Fibroblast of lung (primary cell): ENCODE measurements at places on chromosomes 3 and 15.

DNA sequence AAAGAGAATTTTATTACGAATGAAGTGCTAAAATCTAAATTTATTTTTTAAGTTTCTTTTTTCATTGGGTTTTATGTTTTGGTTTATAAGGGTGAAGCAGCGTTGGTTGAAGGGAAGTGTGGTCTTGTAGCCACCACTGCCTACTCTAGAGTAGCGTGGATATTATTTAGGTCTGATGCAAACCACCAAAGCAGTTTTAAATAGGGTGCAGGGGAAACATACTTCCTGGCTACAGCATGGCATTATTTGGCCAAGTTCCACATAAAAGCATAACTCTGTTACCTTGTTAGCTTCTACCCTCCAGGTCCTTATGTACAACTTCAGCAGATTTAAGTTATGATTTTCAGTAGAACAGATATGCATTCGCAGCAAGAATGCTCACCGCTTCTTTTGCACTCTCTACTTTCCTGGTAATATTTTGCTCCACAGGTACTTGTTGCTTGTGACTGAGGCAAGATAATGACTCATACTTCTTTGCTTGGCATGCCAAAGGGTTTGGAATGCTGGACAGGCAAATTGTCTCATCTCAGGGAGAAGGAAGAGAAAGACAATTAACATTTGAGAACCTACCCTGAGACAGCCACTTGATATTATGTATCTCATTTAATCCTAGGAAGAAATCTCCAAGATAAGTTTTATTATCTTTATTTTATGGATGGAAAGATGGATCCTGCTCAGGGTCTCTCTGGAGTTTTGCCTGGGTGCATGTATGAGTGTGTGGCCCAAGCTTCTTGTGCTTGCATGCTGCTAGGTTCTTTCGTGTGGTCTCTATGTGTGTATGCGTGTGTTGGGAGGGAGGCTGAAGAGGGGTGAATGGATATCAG lies 5.4 kb downstream of the TGFBR2 start:
- no peak overlapping the region for H3K27ac ChIP-seq
- H3K4me3 ChIP-seq: no peak overlapping the region
- H3K4me1 ChIP-seq: peaks cover 12% of the 10 kb centered on the region
- DNase-seq: peak; percentile 83

DNA sequence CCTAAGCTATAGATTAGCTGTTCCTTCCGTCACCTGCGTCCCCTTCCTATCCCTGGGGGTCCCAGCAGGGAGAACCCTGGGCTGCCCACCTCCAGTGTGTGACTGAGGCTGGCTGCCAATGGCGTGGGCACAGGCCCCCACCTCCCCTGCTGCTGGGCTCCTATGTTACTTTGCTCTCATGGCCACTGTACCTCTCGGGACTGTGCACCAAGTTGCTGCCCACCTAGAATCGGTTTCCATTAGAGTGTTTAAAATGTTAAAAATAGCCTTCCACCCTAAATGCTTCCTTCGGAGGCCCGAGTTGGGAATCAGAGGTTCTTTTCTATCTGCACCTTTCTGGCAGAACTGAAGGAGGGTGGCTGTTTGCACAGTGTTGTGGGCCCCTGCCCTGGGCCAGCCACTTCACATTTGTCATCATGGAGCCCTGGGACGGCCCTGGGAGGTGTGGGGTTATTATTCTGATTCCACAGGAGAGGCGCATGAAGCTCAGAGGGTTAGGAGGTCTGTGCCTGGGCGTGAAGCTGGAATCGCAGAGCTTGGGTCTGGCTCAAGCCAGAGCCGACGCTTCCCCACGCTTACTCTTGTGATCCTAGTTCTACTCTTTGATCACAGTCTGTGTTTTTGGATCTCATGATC lies 29.1 kb downstream of the IRAK2 start:
- H3K4me1 ChIP-seq: peaks cover 19% of the 10 kb centered on the region
- H3K36me3 ChIP-seq: no peaks in the 10 kb centered on the region
- no peak overlapping the region for H3K27ac ChIP-seq
- no peaks in the 10 kb centered on the region for H3K27me3 ChIP-seq
- DNase-seq: no peak

DNA sequence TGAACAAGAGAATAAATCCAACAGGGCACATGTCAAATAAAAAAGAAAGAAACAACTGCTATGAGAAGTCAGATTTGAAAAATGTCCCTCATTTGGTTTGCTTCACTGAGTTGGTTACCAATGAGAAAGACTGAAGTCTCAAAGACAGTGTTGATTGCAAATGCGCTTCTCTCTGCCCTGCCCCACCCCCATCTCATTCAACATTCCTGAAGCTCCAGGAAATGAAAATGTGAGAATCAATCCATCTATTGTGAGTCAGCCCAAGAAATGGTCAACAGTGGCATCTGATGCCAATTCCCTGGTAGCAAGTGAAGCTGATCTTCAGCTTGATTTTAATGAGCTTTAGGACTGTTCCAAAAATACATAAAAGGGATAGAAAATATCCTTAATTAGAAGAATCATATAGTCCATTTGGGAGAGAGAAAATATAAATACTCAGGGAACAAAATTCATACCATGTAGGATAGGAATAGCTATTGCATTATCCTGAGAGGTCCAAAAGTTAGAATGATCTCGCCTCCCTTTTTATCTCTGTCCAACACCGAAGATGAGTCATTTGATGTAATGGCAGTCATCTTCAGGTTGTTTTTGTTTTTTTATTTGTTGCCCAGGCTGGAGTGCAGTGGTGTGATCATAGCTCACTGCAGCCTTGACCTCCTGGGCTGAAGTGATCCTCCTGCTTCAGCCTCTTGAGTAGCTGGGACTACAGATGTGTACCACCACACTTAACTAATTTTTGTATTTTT lies 200.3 kb upstream of the UMPS start:
- H3K27ac ChIP-seq: no peak overlapping the region
- peak; percentile 52 for DNase-seq
- no peaks in the 10 kb centered on the region for H3K4me1 ChIP-seq
- H3K36me3 ChIP-seq: no peaks in the 10 kb centered on the region

DNA sequence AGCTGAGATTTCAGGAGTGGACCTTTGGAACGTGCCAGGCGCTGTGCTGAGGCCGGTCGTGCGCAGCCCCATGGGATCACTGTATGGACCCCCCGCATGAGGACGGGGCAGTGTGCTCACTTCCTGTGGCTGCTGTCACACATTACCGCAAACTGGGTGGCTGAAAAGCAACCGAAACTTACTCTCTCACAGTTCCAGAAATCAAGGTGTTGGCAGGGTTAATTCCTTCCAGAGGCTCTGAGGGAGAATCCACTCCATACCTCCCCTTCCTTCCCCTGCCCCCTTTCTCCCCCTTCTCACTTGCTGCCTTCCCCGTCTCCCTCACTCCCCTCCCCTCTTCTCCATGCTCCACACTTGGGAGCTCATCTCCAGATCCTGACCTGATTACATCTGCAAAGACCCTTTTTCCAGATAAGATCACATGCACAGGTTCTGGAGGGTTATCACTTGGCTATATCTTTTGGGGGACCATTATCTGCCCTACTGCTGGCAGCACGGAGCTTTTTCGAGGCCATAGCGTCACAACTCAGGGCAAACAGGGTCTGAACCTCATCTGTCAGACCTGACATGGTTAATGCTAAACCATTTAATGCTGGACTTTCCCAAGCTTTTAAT lies 41.2 kb downstream of the KLF13 start:
- H3K36me3 ChIP-seq: no peaks in the 10 kb centered on the region
- H3K4me3 ChIP-seq: no peak overlapping the region
- H3K27me3 ChIP-seq: no peaks in the 10 kb centered on the region
- DNase-seq: no peak
- peaks cover 4% of the 10 kb centered on the region for H3K4me1 ChIP-seq
- H3K27ac ChIP-seq: no peak overlapping the region

- no peak overlapping the region for H3K4me3 ChIP-seq
- no peak for DNase-seq
- no peaks in the 10 kb centered on the region for H3K36me3 ChIP-seq
- no peak overlapping the region for H3K27ac ChIP-seq
- H3K4me1 ChIP-seq: no peaks in the 10 kb centered on the region
- no peaks in the 10 kb centered on the region for H3K27me3 ChIP-seq
These were observed 55.2 kb downstream of the CNTN3 start for GRCh38 chr3:74559261-74559660.

- no peak overlapping the region for H3K4me3 ChIP-seq
- H3K36me3 ChIP-seq: no peaks in the 10 kb centered on the region
- H3K27me3 ChIP-seq: peaks cover 10% of the 10 kb centered on the region
- H3K27ac ChIP-seq: no peak overlapping the region
- H3K4me1 ChIP-seq: no peaks in the 10 kb centered on the region
- no peak for DNase-seq
These were observed 4.6 kb downstream of the P2RY1 start for GRCh38 chr3:152839511-152839910.

DNA sequence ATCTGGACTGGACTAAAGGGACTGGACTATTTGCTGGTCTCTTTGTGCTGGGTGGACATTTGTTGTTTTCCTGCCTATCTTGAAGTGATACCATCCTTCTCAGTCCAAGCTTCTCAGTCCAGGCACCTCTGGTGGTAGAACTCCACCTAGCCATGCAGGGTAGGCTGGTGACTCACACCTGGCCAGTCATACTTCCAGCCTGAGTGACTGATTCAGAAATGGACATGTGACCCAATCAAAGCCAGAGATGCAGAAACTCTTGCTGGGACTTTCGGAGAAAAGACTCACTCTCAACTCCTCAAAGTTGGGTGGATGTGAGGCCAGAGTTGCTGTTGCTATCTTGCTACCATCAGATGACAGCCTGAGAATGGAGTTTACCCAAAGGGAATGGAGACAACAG lies 5.6 kb upstream of the ASB14 start:
- no peak overlapping the region for H3K27ac ChIP-seq
- no peak overlapping the region for H3K4me3 ChIP-seq
- peak; percentile 56 for DNase-seq
- H3K4me1 ChIP-seq: no peaks in the 10 kb centered on the region
- H3K36me3 ChIP-seq: no peaks in the 10 kb centered on the region

DNA sequence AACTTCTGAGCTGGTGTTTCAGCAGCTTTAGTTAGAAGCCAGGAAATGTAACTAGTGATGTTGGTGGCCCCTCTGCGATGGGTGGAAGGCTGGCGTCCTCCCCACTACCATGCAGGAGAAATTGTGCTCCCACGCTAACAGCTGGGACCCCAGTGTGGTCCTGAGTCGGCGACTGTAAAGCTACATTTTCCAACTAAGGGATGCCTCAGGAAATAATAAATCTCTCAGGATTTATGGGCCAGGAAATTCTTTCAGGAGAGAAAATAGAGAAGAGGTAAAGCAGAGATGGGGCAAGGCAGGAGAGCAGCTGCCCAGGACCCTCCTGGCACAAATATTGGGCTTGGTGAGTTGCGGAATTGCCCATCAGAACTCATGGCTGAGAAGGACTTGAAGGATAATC lies 186.9 kb downstream of the OPA1 start:
- no peak overlapping the region for H3K27ac ChIP-seq
- DNase-seq: no peak
- H3K4me3 ChIP-seq: no peak overlapping the region
- no peaks in the 10 kb centered on the region for H3K36me3 ChIP-seq

- H3K27me3 ChIP-seq: no peaks in the 10 kb centered on the region
- H3K36me3 ChIP-seq: no peaks in the 10 kb centered on the region
- peaks cover 6% of the 10 kb centered on the region for H3K4me1 ChIP-seq
- H3K27ac ChIP-seq: no peak overlapping the region
- H3K4me3 ChIP-seq: no peak overlapping the region
These were observed 84.6 kb upstream of the DPH6 start for GRCh38 chr15:35630532-35630931.

GRCh38 chr3:58008141-58009025 lies at the start of gene FLNB:
TSS of gene FLNB (plus strand) at chr3:58008422. CDS start at chr3:58008565, 143 bp downstream.
- H3K36me3 ChIP-seq: no peaks in the 10 kb centered on the region
- DNase-seq: peak; percentile 56
- peak within 1 kb of the TSS; percentile 99 for H3K4me3 ChIP-seq

GRCh38 chr3:15647611-15648167 lies 46.1 kb downstream of the BTD start:
- peak; percentile 99 for DNase-seq
- no peaks in the 10 kb centered on the region for H3K27me3 ChIP-seq
- H3K36me3 ChIP-seq: no peaks in the 10 kb centered on the region
- H3K4me1 ChIP-seq: peaks cover 28% of the 10 kb centered on the region

GRCh38 chr3:154625756-154626155 lies 195.8 kb upstream of the GPR149 start:
- DNase-seq: no peak
- no peak overlapping the region for H3K27ac ChIP-seq
- no peaks in the 10 kb centered on the region for H3K4me1 ChIP-seq
- H3K4me3 ChIP-seq: no peak overlapping the region
- H3K36me3 ChIP-seq: no peaks in the 10 kb centered on the region

GRCh38 chr3:156643729-156644389 lies 30.5 kb upstream of the TIPARP start:
- H3K27me3 ChIP-seq: peaks cover 2% of the 10 kb centered on the region
- no peak overlapping the region for H3K4me3 ChIP-seq
- no peak overlapping the region for H3K27ac ChIP-seq
- peaks cover 3% of the 10 kb centered on the region for H3K4me1 ChIP-seq

- DNase-seq: no peak
- no peak overlapping the region for H3K27ac ChIP-seq
- no peak overlapping the region for H3K4me3 ChIP-seq
- H3K4me1 ChIP-seq: no peaks in the 10 kb centered on the region
These were observed 18.3 kb downstream of the OSTN start for GRCh38 chr3:191217301-191217700.

DNA sequence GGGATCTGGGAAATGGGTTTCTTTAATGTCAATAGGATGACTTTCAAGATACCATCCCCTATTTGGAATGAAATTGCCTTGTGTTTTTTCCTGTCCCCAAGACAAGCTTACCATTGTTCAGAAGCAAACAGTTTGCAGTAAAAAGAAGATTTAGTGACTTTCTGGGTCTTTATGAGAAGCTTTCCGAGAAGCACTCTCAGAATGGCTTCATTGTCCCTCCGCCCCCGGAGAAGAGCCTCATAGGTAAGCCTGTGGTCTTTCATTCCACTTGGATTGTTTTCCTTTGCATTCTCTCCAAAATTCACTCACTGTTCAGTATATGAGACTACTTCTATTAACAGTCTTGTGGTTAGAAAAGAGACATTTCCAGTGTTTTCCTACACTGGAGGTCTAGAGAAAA lies 25.6 kb upstream of the SNX22 start:
- no peaks in the 10 kb centered on the region for H3K4me1 ChIP-seq
- peaks cover 3% of the 10 kb centered on the region for H3K36me3 ChIP-seq
- DNase-seq: no peak

- no peaks in the 10 kb centered on the region for H3K27me3 ChIP-seq
- H3K36me3 ChIP-seq: no peaks in the 10 kb centered on the region
- no peak for DNase-seq
These were observed 520 bp downstream of the MESD start for GRCh38 chr15:80989081-80989517.

GRCh38 chr3:168134931-168135330 lies 39.2 kb upstream of the GOLIM4 start:
- no peaks in the 10 kb centered on the region for H3K4me1 ChIP-seq
- no peak overlapping the region for H3K4me3 ChIP-seq
- H3K27ac ChIP-seq: no peak overlapping the region

GRCh38 chr3:143895805-143896204 lies 47.5 kb upstream of the SLC9A9 start:
- peak; percentile 51 for DNase-seq
- peaks cover 13% of the 10 kb centered on the region for H3K4me1 ChIP-seq
- H3K4me3 ChIP-seq: no peak overlapping the region
- H3K27me3 ChIP-seq: no peaks in the 10 kb centered on the region
